Neural progenitor cell (in vitro differentiated cells): ENCODE measurements at places on chromosomes 13 and 19. TPM values are rescaled to one million over a fixed set of nuclear protein-coding genes. Genes with fewer than 3 reads are reported as not detected.

GRCh38 chr13:27634231-27634630, 12.5 kb downstream of the POLR1D start:
- DNase-seq, result no peak

DNA sequence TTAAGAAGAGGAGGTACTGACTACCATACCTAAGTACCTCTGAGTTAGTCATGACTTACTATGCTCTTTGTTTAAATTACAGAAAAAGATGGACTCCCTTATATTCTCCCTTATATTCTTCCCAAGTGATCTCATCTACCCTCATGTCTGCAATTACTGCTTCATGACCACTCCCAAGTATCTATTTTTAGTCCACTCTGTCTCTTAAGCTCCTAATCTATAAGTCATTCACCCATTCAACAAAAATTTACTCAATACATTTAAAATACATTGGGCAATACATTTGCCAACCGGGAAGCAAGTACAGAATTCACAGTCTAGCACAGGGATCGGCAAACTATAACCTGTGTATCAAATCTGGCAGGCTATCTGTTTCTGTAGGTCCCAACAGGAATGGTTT, 42.6 kb downstream of the KPNA3 start:
- DNase-seq, result no peak

DNA sequence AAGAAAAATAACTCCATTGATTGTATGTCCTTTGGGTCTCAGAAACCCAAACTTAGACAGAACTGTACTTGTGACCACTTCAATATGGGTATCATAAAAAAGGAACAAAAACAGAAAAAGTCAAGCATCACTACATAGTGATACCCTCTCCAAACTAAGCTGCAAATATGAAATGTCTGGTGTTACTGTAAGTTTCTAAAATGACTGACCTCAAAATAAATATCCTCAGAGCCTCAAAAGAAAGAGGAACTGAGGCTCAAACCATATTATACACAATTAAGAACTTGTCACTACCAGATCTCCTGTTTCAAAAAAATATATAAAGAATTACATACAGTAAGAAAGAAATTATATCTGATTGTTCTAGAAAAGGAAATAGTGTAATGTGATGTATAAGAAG, 787.9 kb upstream of the KLHL1 start:
- no peak for DNase-seq

SULT2A1 gene
- total RNA-seq, result not detected in 2 replicates

- DNase-seq, result no peak
Observed at GRCh38 chr13:76936763-76937162, 11.5 kb upstream of the ACOD1 start.

- no peak for DNase-seq
Observed at GRCh38 chr19:55472463-55472862, 4.0 kb upstream of the ZNF628 start.

- DNase-seq, result no peak
Observed at GRCh38 chr19:38697197-38697596, 47.1 kb downstream of the CAPN12 start.

GRCh38 chr13:74450964-74451363, 316.8 kb upstream of the KLF12 start:
- DNase-seq, result no peak

- peak; percentile 64 for DNase-seq
Observed at GRCh38 chr19:7861619-7862412, 12.4 kb downstream of the PRR36 start.

LRRC8E gene
- total RNA-seq, result 0.65 and 1.2 TPM in 2 replicates

GJB6 gene
- total RNA-seq, result not detected in 2 replicates

- peak; percentile 47 for DNase-seq
Observed at GRCh38 chr13:108496362-108497210, 132.8 kb upstream of the MYO16 start.

ZNF540 gene
- total RNA-seq, result 0.11 and 0.40 TPM in 2 replicates

DNA sequence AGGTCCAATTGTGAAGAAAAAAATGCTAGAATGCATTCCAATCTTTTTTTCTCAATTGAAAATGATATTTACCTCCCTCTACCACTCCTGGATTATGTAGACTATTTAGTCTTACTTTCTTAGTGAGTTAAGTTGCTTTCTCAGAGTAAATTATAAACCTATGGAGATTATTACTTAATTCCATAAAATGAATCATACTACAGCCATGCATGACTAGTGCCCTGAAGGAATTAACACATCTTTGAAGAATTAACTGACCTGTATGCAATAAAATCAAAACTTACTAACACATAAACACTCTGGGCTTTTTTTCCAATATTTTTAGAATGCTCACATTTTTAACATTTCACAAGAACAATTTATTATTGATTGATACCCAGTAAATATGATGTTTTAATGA, 379.4 kb upstream of the DACH1 start:
- DNase-seq, result no peak

DNA sequence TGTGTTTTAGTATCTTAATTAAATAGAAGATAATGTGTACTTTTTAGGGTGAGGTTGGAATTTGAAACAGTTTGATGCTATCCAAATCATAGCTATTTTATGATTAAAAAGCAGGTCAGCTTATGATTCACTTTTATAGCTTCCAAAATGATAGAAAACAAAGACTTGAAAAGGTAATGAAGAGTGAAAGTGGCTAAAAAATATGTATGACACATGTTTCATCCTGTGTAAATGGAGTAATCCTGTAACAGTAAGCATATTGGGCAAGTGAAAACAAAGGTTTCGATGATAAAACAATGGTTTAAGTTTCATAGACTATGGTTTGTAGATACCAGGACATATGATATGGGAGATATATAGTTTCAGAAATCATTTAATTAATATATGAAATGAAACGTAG, 456.2 kb downstream of the PCDH20 start:
- no peak for DNase-seq

SLITRK6 gene
- 0.59 and 0.75 TPM in 2 replicates for total RNA-seq

- DNase-seq, result no peak
Observed at GRCh38 chr13:43196750-43197370, 173.5 kb downstream of the DNAJC15 start.
